ENCODE measurements at places on chromosomes 2 and 18.

- DNase-seq = no peak
These were observed 484.3 kb downstream of the PTPRM start for GRCh38 chr18:8051453-8051852.

DNA sequence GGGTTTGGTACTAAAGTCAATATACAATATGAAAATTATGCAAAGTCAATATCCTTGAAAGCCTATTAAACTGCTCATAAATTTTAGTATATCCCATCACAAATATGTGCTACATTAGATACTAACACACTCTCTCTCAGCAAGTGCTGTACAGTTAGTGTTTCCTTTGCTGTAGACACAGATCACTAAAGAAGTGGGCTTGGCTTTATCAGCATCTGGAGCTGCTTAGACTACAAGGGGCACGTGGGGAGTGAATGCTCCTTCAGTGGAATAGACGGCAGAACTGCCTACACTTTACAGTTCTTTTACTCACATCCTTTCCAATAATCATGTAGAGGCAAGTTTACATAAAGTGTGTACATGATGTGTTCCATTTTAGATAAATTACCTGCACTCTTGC, 26.0 kb upstream of the EFEMP1 start:
- no peak for DNase-seq

- DNase-seq = no peak
These were observed 438.5 kb upstream of the TRIB2 start for GRCh38 chr2:12278217-12278750.

- DNase-seq = no peak
These were observed 451.4 kb downstream of the EIPR1 start for GRCh38 chr2:2926009-2926857.

GRCh38 chr2:238616681-238617080, 190.0 kb downstream of the ASB1 start:
- no peak for DNase-seq

GRCh38 chr2:73324126-73324725, 30.9 kb upstream of the EGR4 start:
- no peak for DNase-seq

DNA sequence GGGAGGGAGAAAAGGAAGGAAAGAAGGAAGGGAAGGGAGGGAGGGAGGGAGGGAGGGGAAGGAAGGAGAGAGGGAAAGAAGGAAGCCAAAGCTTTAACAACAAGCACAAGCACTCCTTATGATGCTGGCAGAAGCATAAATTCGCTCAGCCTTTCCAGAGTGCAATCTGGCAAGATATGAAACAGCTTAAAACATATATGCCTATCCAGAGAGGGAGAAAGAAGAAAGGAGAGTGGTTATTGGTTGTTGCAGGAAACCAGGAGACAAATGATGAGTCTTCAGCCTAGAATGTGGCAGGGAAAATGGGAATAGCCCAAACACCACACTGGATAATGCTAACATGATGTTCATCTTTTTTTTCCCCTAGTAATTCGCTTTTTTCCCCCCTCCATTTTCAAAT, 64.0 kb downstream of the STPG4 start:
- DNase-seq = no peak

DNA sequence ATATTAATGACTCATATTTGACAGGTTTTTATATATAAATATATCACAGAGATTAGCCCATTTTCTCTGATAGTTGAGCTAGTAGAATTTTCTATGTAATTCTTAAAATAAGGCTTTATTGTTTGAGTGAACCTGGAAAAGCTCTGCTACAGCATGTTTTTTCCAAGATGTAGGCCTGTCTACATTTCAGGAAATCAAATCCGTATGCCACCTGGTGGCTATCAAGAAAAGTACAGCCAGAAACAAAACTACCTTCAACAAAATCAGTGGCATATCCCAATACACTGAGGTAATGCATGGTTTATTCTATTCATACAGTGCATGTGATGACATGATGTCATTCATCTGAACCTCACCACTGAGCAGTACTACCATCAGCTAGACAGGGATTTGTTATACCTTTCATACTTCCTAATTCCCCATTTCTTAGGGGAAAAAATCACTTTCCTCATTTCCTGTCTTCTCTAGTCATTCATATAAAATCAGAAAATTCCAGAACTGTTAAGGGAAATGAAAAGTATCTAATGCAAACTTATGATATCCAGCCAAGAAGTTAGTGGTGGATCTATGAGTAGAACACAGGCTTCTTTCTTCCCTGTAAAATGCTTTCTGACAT, 310.4 kb upstream of the SYT4 start:
- peak; percentile 39 for DNase-seq

DNA sequence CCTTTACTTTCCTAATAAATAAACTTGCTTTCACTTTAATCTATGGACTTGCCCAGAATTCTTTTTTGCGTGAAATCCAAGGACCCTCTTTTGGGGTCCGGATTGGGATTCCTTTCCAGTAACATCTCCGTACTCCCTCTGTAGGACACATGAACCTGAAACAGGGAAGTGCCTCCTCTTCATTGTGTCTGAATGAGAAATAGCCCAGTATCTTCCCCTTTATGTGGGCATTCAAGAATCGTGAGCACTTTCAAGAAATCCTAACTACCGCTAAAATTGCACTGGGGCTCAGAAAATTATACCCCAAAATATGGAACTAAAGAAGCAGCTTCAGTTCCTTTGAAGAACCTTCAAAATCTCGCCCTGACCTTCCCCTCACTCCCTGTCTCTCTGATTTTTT, 7.8 kb upstream of the POMC start:
- no peak for DNase-seq

Measured in myocyte (in vitro differentiated cells).